ENCODE measurements at places on chromosomes 7 and 10.

- no peak for DNase-seq
Observed at GRCh38 chr10:22766693-22767092, 52.3 kb upstream of the PIP4K2A start.

DNA sequence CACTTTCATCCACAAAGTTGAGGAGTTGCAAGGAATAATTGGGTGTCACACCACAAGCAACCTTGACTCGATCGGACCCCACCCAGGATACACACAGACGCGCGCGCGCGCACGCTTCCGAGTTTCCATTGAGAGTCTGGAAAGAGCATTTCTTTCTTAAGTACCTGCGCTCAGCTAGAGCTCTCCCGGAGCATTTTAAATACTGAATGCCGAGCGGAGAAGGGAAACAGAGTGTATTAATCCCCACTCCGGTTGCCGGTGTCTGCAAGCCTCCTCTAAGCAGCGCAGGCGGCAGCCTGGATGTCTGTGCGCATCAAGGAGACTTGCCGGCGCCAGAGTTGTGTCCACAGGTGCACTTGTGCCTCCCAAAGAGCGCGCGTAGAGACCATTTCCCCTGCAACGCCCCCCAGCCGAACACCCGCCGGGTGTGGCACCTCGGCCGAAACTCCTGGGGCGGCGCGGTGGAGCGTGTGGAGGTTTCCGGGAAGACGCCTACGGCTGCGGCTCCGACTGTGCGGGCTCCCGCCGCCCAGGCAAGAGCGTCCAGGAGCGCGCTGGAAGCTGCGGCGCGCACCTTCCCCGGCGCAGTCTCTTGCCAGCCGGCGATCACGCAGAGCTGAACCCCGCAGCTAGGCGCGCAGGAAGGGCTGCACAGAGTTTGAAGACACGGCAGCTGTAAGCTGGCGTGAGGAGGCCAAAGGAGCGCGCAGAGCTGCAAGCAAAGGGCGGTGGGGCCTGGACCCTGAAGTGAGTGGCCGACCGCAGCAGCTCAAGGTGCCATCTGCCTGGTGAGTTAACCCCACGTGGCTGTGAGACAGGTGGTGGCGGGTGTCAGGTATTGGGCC is 1.1 kb upstream of the FEZF1 start:
- no peak for DNase-seq

DNA sequence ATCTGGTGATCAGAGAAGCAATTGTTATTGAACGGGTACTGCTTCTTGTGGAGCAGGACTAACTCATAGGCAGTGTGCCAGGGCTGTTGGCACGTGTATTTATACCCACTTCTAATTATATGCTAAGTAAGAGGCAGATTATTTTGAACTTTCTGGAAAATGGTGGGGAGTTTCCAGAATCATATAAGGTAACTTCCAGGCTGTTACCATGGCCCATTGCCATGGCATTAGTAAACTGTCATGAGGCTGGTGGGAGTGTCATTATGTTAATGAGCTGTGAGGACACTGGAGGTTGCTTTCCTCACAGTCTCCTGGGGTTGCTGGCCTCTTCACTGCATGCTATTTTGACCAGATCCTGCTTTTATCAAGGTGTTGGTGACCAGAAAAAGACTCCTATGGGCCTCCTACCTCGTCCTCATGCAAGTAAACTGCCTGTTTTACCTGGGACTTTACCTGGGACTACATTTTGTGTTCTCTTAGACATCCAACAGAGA is 122.6 kb downstream of the KCND2 start:
- no peak for DNase-seq

GRCh38 chr7:40483630-40484029 is 348.8 kb downstream of the SUGCT start:
- no peak for DNase-seq

- no peak for DNase-seq
Observed at GRCh38 chr7:106848049-106848448, 17.0 kb upstream of the PIK3CG start.

DNA sequence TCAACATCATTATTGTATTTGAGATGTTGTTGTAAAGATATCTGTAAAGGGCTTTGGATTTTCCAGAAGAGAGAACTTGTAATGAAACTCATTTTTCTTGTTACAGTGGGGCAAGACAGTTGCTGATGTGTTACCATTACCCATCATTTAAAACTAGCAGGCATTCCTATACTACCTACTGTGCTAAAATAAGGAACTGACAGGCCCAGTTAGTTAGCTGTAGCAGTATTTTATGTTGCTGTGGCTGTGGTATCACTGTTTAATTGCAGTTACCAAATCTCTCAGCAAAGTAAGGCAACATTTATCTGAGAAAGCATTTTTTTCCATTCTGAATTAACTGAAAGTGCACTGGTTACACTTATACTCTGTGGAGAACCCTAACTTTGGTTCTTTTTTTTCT is 9.9 kb downstream of the ST7 start:
- no peak for DNase-seq

DNA sequence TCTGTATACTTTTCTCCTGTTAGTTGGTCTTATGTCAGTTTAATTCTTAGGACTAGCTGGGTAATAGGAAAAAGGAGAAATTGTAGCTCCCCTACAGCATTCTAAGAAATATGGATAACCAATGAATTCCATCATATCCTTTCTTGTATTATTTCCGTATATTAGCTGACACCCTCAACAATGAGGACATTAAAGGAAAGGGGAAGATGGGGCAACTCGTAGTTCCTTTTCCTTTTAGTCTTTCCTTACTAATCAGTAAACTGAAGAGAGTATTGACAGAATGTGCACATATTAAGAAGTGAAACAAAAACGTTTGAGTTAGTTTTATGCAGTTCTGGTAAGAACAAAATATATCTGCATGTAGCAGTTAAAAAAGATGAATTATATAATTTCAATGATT is 35.1 kb upstream of the C10orf67 start:
- no peak for DNase-seq

DNA sequence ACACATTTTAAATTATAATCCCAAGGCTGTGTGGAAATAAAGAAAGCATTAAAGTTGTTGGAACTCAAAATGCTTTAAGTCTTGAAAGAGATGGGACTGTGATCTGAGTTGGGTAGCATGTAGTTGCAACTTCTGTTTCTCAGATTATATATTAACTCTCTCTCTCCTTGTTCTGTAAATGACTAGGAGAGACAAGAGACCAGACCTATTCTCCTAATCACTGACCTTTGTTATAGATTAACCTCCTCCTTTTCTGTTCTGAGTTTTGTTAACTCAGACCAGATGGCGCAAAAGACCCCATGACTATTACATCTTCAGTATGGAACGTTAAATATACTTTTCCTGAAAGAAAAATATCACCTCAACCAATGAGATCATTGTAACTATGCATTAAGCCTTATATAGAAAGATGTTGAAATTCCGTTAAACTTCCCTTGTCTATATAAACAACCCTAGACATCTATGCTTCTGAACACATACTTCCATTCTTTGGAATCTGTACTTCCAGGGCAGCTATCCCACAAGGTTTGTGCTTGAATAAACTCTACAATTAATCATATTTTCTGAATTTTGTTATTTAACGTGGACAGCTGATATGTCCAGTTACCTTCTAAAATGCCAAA is 143.5 kb upstream of the TRIM24 start:
- DNase-seq, result no peak

DNA sequence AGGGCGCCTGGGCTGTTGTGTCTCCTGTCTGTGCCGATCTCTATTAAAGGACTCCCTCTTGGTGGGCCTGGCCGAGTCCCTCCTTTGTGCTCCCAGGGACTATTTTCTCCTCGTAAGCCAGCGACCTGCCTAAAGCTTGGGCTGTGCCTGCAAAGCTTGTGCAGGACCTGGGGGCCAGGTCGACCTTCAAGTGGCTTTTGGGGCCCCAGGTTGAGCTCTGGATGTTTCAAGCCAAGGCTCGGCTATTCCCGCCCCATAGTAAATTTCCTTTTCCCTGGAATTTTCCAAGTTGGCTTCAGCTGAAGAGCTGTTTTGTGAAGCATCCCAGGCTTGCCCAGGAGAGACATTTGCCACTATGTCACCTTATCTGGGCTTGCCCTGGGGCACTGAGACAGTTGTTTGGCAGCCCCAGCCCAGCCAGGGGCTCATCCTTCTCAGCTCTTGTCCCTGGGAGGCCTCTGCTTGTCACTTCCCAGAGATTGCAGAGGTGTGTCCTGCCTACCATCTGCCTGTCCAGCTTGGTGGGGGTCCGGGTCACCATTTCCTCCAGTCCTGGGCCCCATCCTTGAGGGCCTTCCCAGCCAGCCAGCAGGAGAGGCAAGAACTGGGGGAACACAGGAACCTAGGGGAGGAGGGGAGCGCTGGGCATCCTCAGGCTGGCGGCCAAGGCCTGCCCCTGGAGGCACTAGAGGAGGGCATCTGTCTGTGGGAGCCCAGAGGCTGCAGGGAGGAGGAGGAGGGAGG is 20.2 kb downstream of the ZMIZ2 start:
- DNase-seq, result no peak

DNA sequence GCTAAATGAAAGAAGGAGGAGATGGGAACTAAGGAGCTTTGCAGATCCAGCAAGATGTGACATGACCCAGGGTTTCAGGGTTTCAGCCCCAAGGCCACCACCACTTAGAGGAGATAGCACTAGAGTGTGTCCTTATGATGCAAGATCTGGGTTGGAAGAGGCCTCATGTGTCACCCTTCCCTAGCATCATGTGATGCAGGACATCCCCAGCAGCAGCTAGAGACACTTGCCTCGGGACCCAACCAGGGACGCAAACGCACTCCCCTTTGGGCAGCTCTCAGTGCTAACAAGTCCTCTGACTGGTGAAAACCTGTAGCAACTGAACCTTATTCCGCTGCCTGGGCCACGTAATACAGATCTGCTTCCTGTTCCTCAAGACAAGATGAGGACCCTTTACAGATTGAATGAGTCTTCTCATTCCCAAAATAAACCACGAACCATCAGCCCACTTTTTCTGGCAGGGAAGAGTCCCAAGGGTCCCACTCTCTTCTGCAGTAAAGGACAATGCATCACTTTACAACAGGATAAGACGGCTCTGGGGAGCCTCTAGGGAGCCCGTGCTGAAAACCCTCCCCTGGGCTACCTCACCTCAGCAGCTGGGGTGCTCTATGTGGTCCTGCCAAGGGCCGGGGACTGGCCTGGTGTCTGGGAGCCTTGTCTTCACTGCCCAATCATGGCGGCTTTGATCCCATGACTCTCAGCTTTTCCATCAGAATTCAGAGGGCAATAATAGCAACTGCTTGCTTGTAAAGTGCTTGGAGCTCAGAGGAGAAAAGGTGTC is 44.8 kb upstream of the GDF10 start:
- no peak for DNase-seq
